Iris pigment epithelial cell (primary cell): ENCODE measurements at places on chromosomes 4 and X.

GRCh38 chr4:4735870-4736269 is 123.6 kb upstream of the MSX1 start:
- peak; percentile 10 for DNase-seq

DNA sequence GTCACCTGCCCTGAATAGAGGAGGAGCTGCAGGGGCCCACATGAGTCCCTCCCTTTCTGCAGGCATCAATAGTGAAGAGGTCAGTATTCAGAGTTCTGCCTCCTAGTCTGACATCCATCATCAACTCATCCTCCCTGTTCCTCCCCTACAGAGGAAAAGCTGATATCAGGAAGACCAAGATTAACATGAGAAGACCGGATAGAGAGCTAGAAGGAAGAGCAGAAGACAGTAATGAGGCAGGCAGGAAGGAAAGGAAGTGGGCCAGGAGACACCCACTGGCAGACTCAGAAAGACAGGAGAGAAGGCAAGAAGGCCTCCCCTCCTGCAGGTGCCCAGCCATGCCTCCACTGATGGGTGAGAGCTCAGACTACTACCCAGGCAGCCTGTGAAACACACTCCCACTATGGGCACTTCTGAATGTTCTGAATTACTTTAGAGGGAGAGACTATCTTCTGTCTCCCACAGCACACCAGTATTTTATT is 74.6 kb downstream of the CC2D2A start:
- no peak for DNase-seq

- no peak for DNase-seq
Measured at GRCh38 chrX:114178126-114178525, 405.8 kb upstream of the HTR2C start.

- no peak for DNase-seq
Measured at GRCh38 chr4:38016698-38017097, 56.5 kb downstream of the PTTG2 start.

GRCh38 chrX:10636337-10636736 is 16.0 kb upstream of the MID1 start:
- DNase-seq: peak; percentile 64

- DNase-seq: no peak
Measured at GRCh38 chrX:118350706-118351105, 4.8 kb downstream of the WDR44 start.

- no peak for DNase-seq
Measured at GRCh38 chr4:186920992-186921391, 197.3 kb upstream of the FAT1 start.

- no peak for DNase-seq
Measured at GRCh38 chr4:53924333-53925049, 139.9 kb downstream of the CHIC2 start.
